ENCODE measurements at places on chromosomes 1 and 21.

DNA sequence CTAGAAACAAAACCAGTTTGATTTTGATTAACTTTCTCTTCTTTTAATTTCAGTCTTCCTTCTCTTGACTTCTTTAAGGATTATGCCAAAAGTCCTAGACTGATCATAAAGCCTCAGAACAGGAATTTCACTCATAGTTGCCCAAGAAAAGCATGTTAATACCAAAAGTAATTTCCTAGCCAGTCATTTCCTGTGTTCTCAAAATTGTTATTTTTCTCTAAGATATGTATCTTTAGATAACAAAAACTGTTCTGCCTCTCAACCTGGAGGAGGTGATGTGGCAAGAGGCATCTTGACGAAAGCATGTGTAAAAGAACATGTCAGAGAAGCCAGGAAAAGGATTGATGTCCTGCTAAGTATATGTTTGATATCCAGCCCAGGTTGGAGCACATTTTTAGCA lies 78.0 kb upstream of the IPO9 start:
- no peak for DNase-seq

GRCh38 chr1:201552941-201553351 lies 14.0 kb downstream of the NAV1 start:
- no peak for DNase-seq

- DNase-seq: no peak
Measured at GRCh38 chr1:84427250-84428188, 29.2 kb downstream of the DNASE2B start.

- no peak for DNase-seq
Measured at GRCh38 chr1:35860696-35861095, 22.3 kb upstream of the AGO1 start.

All from activated CD8-positive, alpha-beta memory T cell treated with anti-CD3 and anti-CD28 coated beads, Interleukin-2, amount 10 ng/mL, durations not matched to agents 7 days and 5 days (primary cell).